Activated T-helper 17 cell treated with anti-CD3 and anti-CD28 coated beads, Interleukin-2, amount 50 U/mL, for 72 hours (primary cell): ENCODE measurements at places on chromosomes 6 and 20. TPM values are rescaled to one million over a fixed set of nuclear protein-coding genes. Genes with fewer than 3 reads are reported as not detected.

GRCh38 chr6:112806163-112806865 is 459.2 kb downstream of the RFPL4B start:
- ATAC-seq, result no peak

DNA sequence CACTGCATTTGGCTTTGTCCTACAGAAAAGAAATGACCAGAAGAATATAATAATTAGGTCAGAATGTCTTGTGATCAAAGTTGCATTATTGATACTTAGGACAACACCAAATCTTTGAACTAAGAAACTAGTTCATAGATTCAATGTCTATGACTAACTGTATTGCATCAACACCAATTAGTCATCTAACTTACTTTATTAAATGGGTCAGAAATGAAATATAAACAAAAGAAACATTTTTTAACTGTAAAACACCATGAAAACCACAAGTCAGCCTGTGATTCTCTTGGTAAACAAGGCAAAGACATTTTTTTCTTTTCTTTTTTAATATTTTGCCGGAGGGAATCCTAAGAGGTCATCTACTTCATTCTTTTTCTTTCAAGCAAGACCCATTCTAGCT is 114.1 kb upstream of the HDDC2 start:
- ATAC-seq, result no peak

GRCh38 chr6:107989166-107990094 is 31.4 kb upstream of the SEC63 start:
- no peak for ATAC-seq

GRCh38 chr20:14632906-14633305 is 295.5 kb upstream of the FLRT3 start:
- no peak for ATAC-seq

GRCh38 chr20:60587986-60588385 is 629.8 kb downstream of the CDH26 start:
- no peak for ATAC-seq

GRCh38 chr6:37516076-37516919 is 16.6 kb upstream of the CCDC167 start:
- peak; percentile 75 for ATAC-seq

- no peak for ATAC-seq
Measured at GRCh38 chr6:20699402-20699801, 165.1 kb downstream of the CDKAL1 start.

- ATAC-seq, result peak; percentile 52
Measured at GRCh38 chr20:59495894-59496510, 108.3 kb upstream of the PHACTR3 start.

DNA sequence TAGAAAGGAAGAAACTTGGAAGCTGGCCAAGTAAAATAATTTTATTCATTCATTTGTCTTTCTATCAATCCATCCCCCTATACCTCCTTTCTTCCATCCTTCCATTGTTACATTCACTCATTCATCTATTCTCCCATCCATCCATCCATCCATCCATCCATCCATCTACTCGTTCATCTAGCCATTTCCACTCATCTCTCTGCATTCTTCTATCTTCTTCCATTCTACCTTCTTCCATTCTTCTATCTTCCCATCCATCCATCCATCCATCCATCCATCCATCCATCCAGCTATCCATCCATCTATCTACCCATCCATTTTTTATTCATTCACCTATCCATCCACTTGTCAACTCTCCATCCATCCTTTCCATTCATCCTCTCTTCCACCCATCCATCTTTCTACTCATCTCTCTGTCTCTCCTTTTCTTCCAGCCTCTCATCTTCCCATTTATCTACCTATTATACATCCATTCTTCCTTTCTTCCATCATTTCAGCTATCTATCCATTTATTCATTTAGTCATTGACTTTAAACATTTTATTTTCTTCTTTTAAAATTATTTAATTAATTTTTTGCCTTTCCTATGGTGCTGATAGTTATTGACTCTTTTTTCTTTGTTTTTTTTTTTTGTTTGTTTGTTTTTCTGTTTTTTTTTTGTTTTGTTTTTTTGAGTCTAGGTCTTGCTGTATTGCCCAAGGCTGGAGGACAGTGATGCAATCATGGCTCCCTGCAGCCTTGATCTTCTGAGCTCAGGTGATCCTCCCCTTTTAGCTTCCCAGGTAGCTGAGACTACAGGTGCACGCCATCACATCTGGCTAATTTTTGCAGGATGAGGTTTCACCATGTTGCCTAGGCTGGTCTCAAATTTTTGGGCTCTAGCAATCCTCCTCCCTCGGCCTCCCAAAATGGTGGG is 53.1 kb upstream of the ZNFX1 start:
- no peak for ATAC-seq

DNA sequence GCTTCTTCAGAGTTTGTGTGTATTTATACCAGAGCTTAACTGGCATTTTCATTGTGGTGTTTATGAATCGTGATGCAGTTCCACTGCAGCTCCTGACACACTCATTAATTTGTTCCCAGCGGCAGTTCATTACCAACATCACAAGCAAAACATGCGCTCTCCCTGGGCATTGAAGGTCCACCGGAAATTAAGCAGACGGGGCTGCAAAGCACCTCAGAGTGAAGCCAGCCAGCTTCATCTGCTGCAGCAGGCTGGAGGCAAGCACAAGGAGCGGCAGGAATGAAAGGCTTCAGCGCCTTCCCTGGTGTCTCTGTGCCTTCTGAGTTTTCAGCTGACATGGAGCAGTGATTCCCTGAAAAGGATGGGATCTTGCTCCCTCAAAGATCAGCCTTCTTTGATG is 246.0 kb upstream of the SPTLC3 start:
- ATAC-seq, result no peak

DNA sequence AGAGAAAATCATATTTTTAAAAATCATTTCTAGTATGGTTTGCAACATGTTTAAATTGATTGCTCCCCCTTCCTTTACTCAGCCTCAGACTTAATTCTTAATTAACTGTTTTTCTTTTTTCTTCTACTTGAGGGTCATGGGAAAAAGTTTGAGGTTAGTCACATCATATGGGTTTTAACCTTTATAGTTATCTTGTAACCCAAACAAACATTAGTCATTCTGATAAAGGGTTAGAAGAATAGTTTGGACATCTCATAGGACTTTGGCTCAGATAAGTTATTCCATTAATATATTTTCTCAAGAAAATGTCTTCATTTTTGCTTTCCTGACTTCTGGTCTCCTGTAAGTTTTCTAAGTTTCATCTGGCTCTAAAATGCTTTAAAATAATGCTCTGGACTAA is 34.5 kb upstream of the TSPYL1 start:
- ATAC-seq, result no peak

GRCh38 chr6:142935553-142936517 is 9.1 kb downstream of the HIVEP2 start:
- peak; percentile 53 for ATAC-seq

- no peak for ATAC-seq
Measured at GRCh38 chr6:142412658-142413057, 110.9 kb downstream of the ADGRG6 start.

DNA sequence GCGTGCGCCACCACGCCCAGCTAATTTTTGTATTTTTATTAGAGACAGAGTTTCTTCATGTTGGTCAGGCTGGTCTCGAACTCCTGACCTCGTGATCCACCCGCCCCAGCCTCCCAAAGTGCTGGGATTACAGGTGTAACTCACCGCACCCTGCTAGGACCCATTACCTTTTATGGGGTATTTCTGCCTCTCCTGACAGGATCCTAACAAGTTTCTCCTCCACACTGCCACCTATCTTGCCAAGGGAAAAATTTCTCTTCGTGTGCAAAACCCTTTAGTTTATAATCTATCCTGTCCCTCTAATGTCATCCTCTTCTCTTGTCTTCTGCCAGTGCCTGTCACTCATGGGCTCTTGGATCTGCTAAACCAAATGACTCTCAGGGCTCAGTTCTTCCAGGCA is 1.9 kb downstream of the STMND1 start:
- ATAC-seq, result no peak

GRCh38 chr6:40796260-40797221 is 209.4 kb upstream of the LRFN2 start:
- ATAC-seq, result no peak

DNA sequence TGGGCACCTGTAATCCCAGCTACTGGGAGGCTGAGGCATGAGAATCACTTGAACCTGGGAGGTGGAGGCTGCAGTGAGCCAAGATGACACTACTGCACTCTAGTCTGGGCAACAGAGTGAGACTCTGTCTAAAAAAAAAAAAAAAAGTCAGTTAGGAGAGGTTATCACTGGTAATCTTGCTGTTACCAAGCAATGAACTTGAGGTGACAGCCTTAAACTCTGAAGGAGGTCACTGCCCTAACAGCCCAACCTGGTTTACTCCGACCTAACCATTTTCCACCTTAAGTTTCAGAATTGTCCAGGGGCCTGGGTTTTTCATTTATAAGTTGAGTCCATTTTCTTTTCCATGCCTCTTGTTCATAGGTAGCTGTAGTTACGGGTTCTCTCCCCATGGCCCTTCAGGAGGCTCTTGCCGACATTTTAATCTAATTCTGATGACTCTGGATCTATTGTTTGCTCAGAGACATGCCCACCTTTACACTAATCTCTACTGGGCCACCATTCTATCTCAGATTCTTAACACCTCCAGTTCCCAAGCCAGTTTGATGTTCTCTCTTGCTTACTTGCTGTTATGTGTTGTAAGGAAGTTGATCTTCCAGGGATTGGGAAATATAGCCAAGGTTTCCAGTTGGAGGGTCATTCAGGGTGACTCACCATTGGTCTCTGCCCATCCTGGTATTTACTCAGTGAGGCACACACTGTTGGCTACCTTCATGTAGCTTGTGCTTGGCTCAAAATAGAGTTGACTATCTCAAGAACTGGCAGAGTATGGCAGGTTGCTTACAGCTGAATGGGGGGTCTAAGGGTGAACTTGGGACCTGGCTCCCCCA is 29.1 kb downstream of the SHLD1 start:
- no peak for ATAC-seq

DNA sequence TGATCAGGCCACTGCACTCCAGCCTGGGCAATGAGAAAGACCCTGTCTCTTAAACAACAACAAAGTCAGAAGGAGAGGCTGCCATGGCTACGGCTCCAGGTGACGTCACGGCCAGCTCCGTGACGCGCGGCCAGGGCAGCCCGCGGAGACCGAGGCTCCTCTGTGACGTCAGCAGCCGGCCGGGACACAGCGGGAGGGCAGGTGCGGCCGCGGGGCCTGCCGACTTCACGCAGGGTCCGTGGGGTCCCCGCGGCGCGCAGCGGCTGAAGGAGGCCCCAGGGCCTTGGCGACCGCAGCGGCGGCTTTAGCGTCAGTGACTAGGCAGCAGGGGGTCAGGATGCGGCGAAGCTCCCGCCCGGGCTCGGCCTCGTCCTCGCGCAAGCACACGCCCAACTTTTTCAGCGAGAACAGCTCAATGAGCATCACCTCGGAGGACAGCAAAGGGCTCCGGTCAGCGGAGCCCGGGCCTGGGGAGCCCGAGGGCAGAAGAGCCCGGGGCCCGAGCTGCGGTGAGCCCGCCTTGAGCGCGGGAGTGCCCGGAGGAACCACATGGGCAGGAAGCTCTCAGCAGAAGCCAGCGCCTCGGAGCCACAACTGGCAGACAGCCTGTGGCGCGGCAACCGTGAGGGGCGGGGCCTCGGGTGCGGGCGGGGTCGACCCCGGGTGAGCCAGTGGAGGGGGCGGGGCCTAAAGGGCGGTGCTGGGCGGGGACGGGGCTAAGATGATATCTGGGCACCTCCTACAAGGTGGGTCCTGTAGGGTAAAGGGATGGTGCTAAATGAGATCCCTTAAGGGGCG is at the start of gene SPAG4:
SPAG4 (plus strand) TSS at position 163 of the 798 bp plus-strand sequence; CDS start at position 338, 175 bp downstream.
- peak; percentile 84 for ATAC-seq

DNA sequence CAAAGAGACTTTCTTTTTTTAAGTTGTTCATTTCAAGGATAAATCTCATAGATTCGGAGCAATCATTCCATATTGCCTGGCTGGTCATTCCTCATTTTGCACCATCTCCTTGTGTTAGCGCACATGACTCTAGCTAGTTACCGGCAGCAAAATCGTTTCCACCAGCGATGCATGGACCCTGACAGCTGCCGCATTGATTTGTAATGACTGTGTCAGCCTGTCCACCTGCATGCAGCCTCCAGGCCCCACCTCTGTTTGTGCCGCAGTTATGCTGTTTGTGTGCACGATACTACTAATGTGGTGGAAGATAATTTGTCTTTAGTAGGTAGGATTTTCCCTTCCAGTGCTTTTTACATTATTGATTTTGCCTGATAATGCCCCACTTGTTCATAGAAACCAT is 164.0 kb downstream of the TBC1D7 start:
- ATAC-seq, result no peak

DNA sequence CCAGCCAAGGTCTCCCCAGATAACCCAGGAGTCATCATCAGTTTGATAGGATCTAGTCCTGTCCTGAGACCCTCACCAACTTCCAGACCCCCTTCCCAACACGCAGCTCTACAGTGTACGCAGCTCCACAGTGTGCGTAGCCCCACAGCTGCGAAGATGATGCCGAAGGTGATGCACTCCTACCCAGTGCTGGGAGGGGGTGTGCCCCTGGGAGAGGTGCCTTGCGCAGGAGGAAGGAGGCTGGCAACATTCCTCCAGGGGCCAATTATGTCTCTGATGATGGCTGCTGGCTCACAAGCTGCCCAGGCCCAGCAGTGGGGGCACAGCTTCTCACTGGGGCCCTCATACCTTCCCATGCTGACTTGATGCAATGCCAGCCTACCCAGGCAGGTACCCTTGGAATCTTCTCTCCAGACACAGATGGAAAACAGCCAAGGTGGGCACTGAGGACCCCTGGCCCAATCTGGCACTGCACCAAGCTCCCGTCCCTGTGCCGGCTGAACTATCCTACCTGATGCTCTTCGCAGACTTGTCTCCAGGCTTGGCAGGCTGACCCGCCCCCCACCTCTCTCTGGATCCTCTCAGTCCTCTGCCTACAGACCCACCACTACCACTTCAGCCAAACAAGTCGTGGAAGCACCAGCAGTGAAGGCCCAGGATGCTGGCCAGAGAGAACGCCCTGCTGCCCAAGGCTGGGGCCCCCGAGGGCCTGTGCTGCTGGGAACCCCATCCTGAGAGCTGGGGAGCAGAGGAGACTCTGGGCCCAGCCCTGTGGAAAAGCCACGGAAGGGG is 1.4 kb downstream of the ZNF512B start:
- no peak for ATAC-seq

GRCh38 chr20:10352934-10353824 is 80.8 kb downstream of the MKKS start:
- no peak for ATAC-seq

GRCh38 chr6:29547573-29547972 is 12.0 kb downstream of the UBD start:
- ATAC-seq, result peak; percentile 86

DNA sequence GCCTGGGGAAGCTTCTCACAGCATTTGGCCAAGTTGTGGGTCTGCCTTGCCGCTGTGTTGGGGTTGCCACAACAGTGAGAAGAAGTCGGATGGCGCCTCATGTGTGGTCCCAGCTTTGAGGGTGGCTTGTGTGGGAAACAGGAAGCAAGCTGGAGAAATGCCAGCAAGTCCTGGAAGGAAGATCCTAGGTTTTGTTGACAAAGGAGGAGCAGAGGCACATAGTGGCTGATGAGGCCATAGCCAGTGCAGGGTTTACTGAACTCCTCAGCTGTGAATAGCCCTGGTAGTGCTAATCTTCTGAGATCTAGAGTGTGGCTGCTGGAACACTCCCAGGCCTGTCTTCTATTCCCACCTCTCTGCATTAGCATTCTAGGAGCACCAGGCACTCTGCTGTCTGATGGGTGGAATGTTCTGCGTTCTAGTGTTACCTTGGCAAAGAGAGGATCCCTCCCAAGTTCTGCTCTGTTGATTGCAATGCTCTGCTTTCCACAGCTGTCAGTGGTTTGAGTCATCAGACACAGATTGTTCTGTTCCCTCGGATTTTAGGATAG is 25.2 kb downstream of the SNPH start:
- ATAC-seq, result no peak

NRN1 gene
- total RNA-seq, result 1.1 TPM

MEA1 gene
- 93.8 TPM for total RNA-seq

MAD2L1BP gene
- total RNA-seq, result 44.7 TPM

SPINT4 gene
- total RNA-seq, result not detected

CABLES2 gene
- total RNA-seq, result 6.8 TPM

SULF2 gene
- total RNA-seq, result 1.6 TPM
